ENCODE measurements at places on chromosomes 1 and 21. TPM values are rescaled to one million over a fixed set of nuclear protein-coding genes. Genes with fewer than 3 reads are reported as not detected.

DNA sequence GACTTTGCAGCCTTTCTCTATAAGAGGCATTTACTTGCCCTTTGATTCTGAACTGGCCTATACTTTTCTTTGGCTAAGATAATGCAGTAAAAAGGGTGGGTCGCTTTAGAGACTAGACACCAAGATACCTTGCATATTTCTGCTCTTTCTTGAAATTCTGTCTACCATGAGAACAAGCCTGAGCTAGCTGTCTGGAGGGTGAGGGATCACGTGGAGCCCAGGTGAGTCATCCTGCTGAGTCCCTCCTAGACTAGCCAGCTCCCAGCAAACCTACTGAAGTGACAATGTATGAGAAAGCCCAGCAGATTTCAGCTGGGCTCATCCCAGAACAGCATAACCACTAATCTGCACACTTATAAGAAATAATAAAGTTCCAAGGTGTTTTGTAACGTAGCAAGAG lies 408.0 kb upstream of the KAZN start:
- no peak for DNase-seq

DNA sequence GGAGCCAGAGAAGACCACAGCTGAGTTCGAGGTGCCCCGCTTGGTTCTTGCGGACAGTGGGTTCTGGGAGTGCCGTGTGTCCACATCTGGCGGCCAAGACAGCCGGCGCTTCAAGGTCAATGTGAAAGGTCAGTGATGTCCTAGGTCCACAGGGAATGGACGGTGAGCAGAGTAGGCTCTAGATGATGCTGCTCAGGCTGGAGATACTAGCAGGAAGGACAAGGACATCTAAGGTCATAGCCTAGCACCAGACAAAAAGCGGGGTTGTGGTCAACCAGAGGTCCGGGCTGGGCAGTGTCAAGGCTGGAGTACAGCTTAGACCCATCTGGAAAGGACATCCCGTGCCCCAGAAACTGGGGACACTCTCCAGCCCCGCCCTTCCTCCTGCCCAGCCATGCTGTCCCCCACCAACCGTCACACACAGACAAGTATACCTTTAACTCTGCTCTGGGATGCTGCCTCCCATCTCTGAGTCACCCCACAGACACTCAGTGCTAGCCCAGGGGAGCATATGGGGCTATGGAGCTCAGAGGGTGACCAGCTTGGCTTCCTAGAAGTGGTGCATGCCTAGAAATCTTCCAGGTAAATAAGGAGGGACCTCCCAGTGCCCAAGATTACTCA lies 8.7 kb downstream of the TIE1 start:
- no peak for DNase-seq

DNA sequence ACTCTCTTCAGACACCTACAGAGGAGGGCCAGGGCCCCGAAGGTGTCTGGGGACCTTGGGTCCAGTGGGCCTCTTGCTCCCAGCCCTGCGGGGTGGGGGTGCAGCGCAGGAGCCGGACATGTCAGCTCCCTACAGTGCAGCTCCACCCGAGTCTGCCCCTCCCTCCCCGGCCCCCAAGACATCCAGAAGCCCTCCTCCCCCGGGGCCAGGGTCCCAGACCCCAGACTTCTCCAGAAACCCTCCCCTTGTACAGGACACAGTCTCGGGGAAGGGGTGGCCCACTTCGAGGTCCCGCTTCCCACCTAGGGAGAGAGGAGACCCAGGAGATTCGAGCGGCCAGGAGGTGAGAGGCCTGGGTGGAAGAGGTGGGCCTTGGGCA lies 3.7 kb downstream of the ADAMTSL4 start:
- DNase-seq, result no peak

DNA sequence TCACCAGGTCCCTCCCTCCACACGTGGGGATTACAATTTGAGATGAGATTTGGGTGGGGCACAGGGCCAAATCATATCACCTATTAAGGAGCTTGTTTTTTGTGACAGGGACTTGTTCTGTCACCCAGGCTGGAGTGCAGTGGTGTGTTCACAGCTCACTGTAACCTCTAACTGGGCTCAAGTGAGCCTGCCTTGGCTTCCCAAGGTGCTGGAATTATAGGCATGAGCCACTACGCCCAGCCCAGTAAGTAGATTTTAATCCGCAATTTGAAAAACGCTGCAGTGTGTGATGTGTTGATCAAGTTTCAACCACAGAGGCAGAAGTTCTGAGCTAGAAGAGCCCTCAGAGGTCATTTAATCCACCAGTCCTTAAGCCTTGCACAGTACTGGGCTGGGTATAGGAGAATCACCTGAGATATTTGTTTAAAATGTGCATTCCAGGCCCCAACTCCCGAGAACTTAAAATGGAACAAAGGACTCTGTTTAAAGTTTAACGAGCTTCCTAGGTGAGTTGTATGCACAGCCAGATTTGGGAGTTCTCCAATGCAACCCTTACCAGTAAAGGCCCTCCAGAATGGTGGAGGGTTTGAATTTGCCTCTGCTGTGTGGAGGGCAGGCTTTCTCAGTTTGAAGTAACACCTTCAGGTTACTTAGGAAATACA lies 13.4 kb downstream of the RPL11 start:
- no peak for DNase-seq

Gene NUP210L
- polyA plus RNA-seq, result 0.16 TPM

GRCh38 chr1:93669369-93669768 lies 12.3 kb downstream of the BCAR3 start:
- DNase-seq, result no peak

GRCh38 chr1:75732703-75733102 lies 8.2 kb downstream of the ACADM start:
- no peak for DNase-seq

DNA sequence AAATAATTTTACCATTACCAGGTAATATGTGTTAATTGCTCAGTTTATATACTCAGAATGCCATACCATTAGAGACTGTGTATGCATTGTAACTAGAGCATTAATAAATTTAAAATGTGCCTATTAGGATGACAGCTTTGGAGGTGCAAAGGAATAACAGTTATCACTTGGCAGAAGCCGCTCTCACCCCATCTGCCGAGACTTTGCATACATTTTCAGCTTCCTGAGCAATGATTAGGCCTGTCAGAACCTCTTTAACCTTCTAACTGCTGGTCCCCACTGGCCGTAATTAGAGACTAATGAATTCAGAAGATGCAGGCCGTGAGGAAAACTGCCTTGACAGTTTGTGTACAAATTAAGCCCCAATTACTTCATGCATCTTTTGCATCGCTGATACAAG lies 158.0 kb upstream of the PROX1 start:
- no peak for DNase-seq

DNA sequence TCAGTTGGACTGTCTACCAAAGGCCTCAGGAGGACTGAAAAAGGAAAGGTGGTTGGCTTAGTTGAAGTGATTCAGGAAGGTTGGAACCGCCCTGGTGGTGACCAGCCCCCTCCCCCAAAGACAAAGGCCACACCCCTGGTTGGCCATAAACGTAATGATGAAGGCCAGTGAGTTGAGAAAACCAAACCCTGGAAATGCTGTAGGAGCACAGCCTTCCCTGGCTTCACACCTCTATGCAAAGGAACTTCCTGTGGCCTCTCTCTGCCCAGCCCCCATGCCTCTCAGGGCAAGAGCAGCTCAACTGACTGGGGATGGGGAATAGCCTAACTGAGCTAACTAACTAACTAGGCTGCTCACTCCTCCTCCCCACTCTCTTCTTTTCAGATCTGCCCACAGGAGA lies 90.4 kb downstream of the NPHP4 start:
- DNase-seq, result no peak

Gene OPTC
- polyA plus RNA-seq, result not detected

All from renal pelvis (tissue), 12 donors.